ENCODE measurements at places on chromosomes 16 and 17.

- DNase-seq = no peak
Observed at GRCh38 chr16:82700541-82701235, 73.9 kb downstream of the CDH13 start.

- DNase-seq = peak; percentile 90
Observed at GRCh38 chr17:56891751-56892150, 22.1 kb downstream of the TRIM25 start.

- DNase-seq = peak; percentile 84
Observed at GRCh38 chr16:4795181-4795827, at the start of gene SMIM22. Gene SMIM22 (plus strand): TSS chr16:4795369. CDS start chr16:4795735, 366 bp downstream.

GRCh38 chr17:2374549-2375285, 26.1 kb downstream of the MNT start:
- DNase-seq = no peak

DNA sequence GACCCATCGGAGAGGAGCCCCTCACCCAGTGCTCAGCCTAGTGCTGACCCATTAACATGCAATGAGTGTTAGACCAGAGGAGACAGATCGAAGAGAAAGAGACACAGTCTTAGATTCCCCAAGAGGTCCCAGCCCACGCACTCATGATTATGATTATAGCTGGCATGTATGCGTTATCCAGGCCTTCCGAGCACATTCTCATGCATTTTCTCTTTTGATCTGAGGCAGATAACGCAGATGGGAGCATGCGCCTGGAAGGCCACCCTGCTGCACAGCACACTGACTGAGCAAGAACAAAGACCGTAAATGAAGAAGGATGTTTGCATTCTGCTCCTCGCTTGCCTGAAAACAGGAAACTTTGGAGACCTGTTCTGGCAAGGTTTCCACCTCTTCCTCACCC, 232.7 kb downstream of the SOX9 start:
- no peak for DNase-seq

DNA sequence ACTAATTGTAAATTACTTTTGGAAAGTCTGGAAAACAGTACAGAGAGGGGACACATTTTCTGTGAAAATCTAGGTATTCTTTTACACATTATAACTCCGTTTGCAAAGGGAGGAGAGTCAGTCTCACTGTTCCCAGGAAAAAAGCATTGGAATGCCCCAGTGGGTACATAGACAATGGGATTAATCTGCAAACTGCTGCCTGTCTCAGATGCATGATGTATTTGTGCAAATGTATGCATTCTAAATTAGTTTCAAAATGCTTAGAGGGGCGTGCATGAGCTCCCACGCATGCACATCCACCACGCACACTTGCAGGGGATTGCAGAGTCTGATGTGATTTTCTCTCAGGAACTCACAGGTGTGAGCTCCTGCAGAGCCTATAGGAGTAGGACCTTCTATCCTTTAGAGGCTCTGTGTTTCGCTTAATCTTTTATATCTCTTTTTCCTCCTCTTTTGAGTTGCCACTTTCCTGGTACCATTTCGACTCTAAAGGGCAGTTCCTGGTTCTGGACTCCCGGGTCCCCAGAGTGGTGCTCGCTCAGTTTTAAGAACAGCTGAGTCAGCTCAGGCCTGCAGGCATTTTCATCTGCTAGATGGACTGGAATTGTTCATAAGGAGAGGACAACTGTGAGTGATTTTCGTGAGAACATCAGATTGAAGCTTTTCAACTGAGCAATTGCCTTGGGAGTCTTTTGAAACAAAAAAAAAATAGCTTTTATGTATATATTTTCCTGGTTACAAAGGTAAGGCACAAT, 1.1 kb downstream of the BCO1 start:
- no peak for DNase-seq

GRCh38 chr16:16146380-16147315, 76.6 kb downstream of the ABCC6 start:
- no peak for DNase-seq

DNA sequence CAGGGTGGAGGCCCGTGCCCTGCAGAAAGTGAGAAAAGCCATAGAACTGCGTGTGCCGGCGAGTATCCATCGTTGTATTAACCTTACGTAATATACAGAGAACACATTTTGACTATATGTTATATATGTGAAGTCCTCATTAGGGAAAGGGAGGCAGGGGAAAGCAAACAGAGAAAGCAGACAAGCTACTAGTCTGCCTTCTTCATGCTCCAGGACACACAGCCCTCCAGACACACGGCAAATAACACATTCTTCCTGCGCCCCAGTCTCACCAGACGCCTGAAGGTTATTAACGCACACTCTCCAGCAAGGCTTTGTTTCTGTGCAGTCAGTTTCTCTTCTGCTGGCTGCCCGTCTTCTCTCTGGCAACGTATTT, 28.8 kb downstream of the PRDM7 start:
- no peak for DNase-seq

DNA sequence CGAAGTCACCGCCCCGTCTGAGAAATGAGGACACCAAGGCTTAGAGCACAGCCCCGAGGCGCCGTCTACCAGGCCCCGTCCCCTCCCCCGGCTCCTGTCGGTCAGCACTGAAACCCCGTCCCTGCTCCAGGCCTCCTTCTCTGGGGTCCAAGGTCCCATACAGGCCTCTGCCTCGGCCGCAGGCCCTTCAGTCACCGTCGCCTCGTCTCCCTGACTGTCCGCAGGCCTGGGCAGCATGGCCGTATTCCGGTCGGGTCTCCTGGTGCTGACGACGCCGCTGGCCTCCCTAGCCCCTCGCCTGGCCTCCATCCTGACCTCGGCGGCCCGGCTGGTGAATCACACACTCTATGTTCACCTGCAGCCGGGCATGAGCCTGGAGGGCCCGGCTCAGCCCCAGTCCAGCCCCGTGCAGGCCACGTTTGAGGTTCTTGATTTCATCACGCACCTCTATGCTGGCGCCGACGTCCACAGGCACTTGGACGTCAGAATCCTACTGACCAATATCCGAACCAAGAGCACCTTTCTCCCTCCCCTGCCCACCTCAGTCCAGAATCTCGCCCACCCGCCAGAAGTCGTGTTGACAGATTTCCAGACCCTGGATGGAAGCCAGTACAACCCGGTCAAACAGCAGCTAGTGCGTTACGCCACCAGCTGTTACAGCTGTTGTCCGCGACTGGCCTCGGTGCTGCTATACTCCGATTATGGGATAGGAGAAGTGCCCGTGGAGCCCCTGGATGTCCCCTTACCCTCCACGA, 617 bp downstream of the COASY start:
- peak; percentile 45 for DNase-seq

DNA sequence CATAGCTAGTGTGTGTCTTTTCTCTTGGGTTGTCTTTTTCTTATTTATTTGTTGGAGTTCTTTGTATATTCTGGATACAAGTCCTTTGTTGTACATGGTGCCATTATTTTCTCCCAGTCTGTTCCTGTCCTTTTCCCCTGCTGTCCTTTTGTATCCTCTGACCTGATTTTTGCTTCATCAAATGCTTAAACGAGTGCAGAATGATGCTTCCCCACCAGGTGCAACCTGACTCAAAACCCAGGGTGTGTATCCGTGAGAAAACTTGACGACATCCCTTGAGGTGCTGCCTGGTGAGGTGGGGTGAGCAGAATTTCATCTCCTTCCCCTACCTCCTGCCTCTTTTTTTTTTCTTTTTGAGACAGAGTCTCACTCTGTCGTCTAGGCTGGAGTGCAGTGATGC, 88.6 kb downstream of the NTN1 start:
- no peak for DNase-seq

DNA sequence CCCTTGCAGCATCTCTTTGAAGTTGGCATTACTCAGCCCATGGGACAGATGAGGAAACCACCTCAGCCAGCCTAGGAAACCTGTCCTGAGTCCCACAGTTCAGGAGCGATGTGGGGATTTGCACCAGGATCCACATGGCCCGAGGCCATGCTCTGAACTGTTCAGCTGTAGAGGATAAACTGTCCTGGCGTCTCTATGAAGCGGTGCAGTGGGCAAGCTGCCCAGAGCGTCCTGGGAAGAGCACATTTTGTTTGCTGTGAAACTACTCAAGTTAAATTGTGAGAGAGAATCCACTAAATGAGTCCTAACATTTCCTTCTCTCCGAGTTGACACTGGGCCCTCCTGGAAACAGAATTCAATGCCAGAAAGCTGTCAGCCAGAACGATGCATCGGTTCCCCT, 276.6 kb upstream of the TNRC6C start:
- DNase-seq = no peak
